NCI-H146 (cell line): ENCODE measurements at places on chromosomes 11 and 22.

DNA sequence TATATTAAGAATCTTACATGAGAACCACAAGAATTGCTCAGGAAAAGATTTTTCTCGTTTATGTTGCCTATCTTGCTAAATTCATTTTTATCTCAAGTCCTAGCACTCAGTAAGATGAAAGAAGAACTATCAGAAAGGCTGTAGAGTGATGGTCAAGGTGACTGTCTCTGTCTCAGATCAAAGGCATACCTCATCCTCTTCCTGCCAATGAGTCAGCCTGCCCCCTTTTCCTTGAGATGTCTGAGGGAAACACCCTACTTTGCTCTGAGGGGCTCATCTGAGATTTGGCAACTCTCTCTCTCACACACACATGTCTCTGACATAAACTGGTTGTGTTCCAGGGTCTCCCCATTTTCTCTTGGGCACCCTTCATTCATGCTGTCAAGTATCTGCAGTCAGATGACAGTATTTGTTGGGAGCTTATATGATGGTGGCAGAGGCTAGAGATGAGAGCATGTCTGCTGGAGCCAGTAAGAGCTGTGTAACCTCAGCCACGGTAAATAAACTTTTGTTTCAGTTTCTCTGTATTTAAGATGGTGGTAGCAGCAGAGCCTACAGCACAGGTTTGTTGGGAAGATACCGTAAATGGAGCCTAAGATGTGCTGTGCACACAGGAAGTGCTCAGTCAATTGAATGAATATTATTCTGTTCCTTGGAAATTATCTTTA, 1.6 kb downstream of the MMP27 start:
- no peak for DNase-seq

DNA sequence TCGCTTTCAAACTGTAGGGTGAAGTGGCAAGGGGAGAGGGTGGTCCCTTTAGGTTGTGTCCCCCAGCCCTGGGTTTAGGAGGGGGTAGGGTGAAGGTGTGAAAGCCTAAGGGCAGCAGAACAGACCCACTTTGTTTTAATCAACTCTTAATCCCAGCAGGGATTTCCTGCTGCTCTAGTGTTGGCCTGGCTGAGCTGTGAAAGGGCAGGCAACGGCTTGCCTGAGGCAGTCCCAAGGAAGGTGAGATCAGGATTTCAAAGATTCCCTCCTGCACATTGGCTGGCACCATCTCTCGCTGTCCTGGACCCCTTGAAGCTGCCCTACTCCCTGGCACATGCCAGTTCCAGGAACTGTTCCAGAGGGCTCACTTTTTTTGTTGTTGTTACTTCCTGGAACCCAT, 221.3 kb downstream of the INSC start:
- DNase-seq: no peak

DNA sequence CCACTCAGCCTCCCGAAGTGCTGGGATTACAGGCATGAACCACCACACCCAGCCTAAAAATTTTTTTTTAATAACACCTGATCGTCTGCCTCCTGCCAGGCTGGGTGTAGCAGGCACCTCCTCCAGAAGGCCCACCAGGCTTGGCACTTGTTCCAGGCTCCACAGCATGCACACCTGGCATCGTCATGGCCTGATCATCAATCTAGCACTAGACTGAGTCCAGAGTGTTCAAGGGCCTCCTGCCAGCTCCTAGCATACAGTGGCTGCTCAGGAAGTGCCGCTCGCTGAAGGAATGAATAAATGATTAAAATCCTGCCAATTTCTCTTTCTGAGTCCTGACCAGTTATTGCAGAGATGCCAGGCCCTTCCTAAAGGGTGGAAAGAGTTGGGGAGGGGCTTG, 3.5 kb upstream of the PDGFB start:
- DNase-seq: no peak

GRCh38 chr11:115377882-115378296, 126.3 kb downstream of the CADM1 start:
- DNase-seq: no peak

GRCh38 chr22:37518509-37519267, 527 bp downstream of the CARD10 start:
- no peak for DNase-seq

- DNase-seq: no peak
Observed at GRCh38 chr11:66337103-66337899, 1.1 kb upstream of the RIN1 start.

DNA sequence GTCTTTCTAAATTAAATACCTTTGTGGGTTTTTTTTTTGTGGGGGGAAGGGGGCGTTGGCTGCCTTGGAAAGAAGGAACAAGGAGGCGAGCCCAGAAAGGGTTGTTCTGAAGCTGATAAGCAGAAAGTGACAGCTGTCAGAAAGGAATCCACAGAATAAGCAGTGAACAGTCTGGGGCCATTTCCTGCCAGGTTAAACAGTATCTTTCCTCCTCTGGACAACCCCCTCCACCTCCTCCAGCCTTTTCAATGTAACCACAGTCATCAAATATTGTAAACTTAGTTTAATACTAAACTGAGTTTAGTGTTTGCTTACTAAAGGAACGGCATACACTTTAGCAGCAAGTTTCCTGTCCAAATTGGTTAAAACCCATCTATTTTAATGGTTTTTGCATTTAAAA, 271.2 kb upstream of the SYN3 start:
- no peak for DNase-seq

GRCh38 chr22:27066856-27067255, 409.5 kb downstream of the MIAT start:
- no peak for DNase-seq

DNA sequence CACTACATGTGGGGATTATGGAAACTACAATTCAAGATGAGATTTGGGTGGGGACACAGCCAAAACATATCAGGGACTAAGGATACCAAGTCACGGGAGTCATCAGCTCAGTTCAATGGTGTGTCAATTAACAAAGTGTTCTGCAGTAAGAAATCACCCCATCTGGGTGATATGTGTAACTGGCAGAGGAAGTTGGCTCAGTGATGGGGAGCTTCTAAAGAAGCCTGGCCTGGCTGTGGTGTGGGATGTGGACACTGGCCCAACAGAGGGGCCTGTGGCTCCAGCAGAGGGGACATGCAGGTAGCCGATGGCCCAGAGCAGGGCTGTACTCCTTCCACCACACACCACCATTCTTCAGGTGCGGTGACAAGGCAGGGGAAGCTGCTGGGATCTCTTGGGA, 31.6 kb downstream of the RPS6KA4 start:
- no peak for DNase-seq

DNA sequence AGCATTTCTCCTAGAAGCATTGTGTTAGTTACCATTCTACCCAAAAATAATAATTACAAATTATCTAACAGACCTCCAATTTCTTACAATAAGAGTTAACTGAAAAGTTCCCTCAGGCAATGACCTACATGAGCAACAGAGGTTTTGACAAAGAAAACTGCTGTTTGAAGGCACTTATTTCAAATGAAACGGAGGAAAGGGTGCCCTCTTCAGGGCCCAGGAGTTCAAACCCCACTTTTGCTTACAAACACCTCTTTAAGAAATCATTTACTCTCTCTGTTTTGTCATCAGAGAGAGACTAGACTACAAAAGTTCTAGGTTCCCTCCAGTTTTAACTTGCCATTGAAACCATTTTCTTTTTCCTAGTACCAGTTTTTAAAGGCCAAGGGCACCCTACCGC, 56.7 kb downstream of the AMBRA1 start:
- DNase-seq: no peak
